ENCODE measurements at places on chromosomes 3 and 15.

DNA sequence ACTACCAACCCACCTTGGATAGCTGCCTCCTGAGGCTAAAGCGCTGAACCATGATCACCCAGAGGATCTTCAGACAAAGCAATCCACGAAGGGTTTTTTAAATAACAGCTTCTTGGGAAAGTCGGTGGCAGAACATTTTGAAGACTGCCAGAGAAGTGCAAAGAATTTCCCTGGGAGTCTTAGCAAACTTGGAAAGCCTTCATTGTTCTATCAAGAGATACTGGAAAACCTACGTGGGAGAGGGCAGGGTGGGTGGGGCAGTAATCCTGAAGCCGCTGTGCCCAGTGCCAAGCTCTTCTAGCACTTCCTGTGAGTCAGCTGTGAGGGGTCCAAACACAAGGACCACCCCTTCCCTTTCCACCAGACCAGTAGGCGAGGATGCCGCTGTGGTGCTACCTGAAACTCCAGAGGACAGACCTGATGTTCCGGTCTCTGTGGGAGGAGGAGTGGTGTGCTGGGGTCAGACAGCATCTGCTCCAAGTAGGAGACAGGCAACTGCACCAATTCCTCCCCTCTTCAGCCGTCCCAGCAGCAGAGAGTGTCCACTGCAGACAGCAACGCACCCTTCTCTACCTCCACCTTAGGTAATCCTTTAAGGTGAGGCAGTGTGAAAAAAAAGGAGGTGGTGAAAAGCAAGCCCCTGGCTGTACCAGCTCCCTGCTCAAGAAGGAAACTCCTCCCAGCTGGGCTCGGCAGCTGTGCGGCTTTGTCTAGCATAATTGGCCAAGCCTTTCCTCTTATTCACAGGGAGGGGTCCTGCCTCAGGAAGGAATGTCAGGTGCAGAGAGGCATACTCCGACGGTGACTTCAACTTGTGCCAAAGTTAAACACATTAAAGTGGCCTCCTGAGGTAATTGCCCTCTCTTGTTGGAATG is 99.0 kb downstream of the TMCC1 start:
- peak; percentile 67 for DNase-seq

- no peak for DNase-seq
Observed at GRCh38 chr15:77036537-77037387, 34.1 kb downstream of the TSPAN3 start.

DNA sequence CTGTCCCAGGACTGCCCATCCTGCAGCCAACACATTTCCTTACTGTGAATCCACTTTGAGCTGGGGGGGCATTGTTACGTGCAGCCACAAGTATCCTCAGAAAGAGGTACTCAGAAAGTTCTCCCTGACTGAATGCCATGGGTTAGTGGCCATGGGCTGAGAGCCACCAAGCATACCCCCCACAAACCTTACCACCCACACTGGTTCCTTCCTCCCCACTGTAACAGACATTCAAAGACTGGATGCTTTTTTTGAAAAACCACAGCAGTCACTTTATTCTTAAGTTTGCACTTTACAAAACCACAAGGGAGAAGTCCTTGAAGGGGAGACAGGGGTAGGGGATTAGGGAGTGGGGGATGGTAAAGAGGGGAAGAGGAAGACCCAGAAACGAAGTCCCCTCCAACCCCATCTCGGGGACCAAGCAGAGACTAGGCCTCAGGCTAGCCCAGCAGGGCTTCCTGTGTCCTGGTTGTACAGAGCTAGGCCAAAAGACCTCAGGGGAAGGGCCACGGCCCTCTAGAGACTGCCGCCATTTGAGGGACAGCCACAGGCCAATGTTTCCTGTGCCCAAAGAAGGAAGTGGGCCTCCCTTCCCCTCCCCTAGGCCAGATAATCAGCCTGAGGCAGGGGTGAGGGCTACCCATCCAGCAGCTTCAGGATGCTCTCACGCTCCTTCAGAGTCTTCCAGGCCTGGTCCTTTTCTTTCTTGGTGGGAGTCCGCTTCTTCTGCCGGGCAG is 10.1 kb upstream of the CAMK1 start:
- DNase-seq: no peak

- no peak for DNase-seq
Observed at GRCh38 chr3:144557515-144557914, 585.9 kb downstream of the DIPK2A start.

DNA sequence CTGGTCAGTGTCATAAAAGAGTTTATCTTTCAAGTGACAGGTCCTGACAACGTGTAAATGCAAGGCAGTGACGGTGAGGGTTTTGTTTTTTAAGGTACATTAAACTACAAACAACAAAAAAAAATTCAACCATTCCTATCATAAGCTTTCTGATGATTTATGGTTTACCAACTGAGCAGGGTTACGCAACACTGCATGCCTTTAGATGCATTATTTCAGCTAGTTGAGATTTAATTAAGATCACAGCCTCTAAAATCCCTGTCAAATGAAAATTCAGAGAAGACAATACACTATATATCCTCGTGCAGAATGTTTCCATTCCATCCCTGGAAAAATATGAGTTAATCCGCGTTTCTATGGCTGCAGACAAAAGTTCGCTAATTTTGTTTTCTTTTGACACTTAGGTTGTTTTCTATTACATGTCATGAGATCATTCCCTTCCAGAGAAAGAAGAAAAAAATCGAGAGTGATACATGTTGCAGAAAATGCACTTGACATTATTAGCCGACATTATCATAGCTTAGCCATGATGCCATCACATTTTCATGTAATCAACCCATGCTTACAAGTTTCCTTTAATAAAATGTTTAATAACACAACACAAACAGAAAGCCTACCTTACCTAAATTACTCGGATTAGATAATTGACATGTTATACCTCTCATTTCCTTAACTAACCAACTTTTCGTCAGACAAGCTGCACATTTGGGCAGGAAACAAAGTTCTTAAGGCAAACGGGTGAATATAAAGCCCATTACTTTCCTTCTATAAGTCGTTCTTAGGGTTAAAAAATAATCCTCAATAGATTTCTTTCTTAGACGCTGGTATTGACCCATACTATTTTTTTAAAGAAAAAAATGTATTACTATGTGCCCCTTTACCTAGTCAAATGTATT is 521.2 kb downstream of the FOXP1 start:
- DNase-seq: no peak

GRCh38 chr15:23877502-23878412 is 190.7 kb upstream of the NDN start:
- DNase-seq: peak; percentile 55

GRCh38 chr3:129796146-129796545 is 97.4 kb downstream of the TMCC1 start:
- no peak for DNase-seq

DNA sequence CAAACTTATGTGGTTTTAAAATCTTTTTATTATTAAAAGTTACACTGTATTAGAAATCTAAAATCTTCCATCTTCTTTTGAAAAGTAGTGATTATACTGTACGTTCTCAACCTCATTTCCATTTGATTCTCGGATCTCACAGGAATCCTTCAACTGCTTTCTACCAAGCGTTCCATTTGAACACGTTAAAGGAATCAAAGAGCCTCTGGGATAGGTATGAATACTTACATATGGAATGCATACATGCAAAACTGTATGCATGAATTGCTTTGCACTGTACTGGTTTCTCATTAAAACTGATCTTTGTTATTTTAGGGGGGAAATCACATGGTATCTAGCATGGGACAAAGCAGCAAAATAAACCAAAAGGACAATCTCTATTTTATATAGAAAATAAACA is 14.8 kb downstream of the TSC22D2 start:
- DNase-seq: no peak

- DNase-seq: no peak
Observed at GRCh38 chr15:39124553-39125171, 456.2 kb upstream of the THBS1 start.

- no peak for DNase-seq
Observed at GRCh38 chr3:100407164-100407563, 5.8 kb downstream of the LNP1 start.

DNA sequence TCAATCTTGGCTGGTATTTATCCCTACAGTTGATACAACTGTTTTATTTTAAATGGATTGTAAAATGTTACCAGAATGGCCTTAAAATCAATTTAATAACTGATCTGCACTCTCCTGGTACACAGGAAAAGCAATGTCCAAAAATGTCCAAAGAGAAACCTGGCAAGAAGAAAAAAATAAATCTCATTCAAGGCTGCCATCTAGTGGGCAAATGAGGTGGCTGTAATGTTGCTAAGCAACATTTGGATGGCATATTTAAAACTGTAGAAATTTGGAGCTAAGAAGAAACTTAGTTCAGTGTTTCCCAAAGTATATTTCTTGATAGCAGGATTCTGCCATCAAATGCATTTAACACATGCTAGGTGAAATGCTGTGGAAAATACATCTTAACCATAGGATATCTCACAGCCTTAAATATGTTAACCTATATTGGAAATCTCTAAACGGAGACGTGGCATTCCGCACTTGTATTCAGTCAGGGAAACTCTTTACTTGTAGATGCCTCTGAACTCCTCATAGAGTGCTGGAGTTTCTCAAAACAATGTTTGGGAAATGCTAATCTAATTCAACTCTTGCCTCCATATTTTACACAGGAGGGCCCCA is 216.8 kb downstream of the ERC2 start:
- peak; percentile 29 for DNase-seq

DNA sequence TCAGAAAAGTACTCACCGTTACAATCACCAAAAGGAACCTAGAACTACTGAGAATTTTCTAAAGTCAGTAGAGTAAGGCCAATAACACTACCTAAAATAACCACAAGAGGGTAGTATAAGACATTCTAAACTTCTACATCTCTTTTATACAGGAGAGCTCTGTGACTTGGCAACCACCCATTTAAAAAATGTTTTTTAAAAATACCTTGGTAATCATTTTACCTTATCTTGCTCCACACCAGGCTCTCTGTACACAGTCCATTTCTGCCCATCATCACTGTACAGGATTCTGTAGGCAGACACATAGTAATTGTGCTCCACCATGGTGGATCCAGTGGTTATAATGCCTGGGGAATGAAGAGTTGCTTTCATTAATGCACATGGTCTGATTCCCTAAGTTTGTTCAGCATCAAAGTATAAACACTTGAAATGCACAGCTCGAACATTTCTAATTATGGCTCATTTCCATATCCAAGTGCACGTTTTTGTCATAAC is 54.5 kb downstream of the ST3GAL6 start:
- DNase-seq: peak; percentile 22

GRCh38 chr3:59115364-59116232 is 65.8 kb upstream of the CFAP20DC start:
- no peak for DNase-seq

GRCh38 chr3:118144919-118145318 is 889.7 kb downstream of the IGSF11 start:
- no peak for DNase-seq

DNA sequence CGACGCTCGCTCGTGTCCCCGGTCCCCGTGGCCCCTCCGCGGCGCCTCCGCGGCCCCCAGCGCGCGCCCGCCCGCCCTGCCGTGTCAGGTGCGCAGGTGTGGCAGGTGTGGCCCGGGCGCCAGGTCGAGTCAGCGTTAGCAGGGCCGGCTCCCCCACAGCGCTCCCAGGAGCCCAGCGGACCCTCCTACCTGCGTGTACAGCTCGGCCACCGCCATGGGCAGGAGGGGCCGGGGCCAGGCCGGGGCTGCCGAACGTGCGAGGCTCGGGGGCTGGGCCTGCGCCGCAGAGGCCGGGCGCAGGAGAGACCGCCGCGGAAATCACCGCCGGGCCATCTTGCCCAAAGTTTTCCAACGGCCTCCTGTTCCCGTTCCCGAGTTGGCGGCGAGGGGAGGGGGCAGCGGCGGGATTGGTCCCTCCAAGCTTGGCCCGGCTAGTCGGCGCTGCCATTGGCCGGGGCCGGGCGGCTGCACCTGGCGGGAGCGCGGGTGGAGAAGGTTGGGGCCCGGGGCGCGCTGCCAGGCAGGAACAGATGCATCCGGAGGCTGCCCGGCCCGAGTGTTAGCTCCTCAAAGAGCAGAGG is at the start of gene MYO5C:
Gene MYO5C, minus strand, starts transcription at position 384 of the 581 bp plus-strand sequence. Its CDS starts 168 bp downstream, at position 216.
- peak; percentile 77 for DNase-seq

GRCh38 chr3:194261581-194262063 is 89.5 kb downstream of the CPN2 start:
- DNase-seq: no peak

DNA sequence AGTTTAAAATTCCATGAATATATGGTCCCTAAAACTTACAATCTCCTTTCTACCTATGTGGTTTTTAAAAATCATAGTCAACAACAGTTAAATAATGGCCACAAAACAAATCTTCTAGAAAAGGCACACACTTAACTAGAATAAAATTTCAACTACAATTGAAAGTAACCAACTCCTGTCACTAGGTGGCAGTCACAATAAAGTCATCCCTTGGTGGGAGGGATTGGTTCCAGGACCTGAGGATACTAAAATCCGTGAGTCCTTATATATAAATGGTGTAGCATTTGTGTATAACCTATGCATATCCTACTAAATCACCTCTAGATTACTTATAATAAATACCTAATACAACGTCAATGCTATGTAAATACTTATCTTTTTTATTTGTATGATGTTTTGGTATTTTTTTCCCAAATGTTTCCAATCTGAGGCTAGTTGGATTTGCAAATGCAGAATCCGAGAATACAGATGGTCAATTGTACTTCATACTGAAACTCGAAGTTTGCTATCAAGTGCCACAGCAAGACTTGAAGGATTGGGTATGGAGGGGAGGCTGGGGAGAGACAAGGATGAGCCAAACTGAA is 172.6 kb downstream of the FMN1 start:
- peak; percentile 37 for DNase-seq

DNA sequence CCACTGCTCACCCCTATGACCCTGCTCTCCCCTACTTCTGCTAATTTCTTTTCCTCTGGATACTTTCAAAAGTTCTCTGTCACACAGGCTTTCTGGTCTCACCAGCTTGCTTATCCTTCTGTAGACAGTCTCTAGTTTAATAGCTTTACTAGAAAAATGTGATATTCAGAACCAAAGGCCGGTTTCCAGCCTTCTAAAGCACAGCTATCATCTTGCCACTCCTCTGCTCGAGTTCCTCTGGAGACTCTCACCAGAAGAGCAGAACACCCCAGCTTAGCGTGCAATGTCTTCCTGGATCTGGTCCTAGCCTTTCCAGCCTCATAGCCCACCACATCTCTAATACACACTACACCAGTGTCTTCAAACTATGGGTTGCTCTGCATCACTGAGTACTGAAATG is 1.8 kb upstream of the VPS8 start:
- no peak for DNase-seq

GRCh38 chr3:86828751-86829150 is 162.2 kb downstream of the VGLL3 start:
- no peak for DNase-seq

GRCh38 chr3:58626841-58627569 is 39.6 kb downstream of the FAM3D start:
- DNase-seq: no peak

- no peak for DNase-seq
Observed at GRCh38 chr3:9786825-9787669, 5.2 kb downstream of the TADA3 start.

GRCh38 chr3:45746777-45747622 is 49.3 kb downstream of the SLC6A20 start:
- no peak for DNase-seq

DNA sequence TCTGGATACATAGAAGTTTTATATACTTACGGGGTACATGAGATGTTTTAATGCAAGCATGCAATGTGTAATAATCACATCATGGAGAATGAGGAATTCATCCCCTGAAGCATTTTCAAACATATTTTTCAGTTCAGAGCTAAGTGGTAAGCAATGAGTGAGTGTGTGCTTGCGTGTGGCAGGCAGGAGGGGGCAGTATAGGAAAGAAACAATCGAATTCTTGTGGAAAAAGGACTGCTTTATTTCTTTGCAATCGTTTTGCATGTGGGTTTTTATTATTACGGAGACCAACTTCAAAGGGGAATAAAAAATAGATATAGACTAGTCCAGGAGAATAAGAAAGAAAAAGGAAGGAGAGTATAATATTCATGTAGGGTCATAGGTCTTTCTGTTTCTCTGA is 271.6 kb downstream of the CHL1 start:
- no peak for DNase-seq

Measured in NCI-H345 (cell line).